ENCODE measurements at places on chromosomes 2 and 18. TPM values are rescaled to one million over a fixed set of nuclear protein-coding genes. Genes with fewer than 3 reads are reported as not detected.
A peak's percentile ranks its signal among the peaks of the same experiment; 100 is the strongest.

- DNase-seq: no peak
These were observed 61.2 kb downstream of the FARSB start for GRCh38 chr2:222594679-222595078.

DNA sequence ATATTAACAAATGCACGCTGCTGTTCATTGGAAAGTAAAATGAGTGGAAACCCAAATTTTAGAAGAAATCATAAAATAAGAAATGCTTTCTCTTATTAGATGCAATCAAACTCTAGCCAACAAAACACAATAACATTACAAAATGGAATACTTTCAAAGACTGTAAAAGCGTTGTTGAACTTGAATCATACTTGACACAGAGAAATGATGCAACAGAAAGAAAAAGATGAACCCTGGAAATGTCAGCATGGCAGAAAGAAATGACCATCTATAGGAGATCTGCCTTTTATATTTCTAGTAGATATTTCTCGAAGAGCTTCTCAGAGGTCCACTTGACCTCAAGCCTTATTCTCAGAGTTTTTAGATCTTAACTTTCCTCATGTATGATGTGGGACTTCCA lies 170.6 kb upstream of the MEIS1 start:
- no peak for DNase-seq

DNA sequence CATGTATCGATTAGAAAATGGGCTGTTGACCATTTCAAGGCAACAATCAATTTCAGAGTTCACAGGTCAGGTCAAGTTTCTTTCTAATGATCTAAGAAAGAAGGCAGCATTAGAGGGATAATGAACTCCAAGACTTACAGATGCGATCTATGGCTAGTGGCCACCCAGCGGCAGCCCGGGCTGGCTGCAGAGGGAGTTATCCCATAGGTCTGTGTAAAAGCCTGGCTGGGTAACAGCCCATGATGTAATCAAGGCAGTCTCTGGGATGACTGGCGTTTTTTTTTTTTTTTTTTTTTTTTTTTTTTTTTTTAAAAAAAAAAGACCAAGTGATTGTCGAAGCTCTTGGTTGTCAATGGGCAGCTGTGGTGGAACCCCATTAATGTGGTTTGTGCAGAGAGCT lies 171.1 kb upstream of the SKOR2 start:
- DNase-seq: no peak

GRCh38 chr2:49687918-49688317 lies 533.6 kb upstream of the FSHR start:
- DNase-seq: no peak

DNA sequence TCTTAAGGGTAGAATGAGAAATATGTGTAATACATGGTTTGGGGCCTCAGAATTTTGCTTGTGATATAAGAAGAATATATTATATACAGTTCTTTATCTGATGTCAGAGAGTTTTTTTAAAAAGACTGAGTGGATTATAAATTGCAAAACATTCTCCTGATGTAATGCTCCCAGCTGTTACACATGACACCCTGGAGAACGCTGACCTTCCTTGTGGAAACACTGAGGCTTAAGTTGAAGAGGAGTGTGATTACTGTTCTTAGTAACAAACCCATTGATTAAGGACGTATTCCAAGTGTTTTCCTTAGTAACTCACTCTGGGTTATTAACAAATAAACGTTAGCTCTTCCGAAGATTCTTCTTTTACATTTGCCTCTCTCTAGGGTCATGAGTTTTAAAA lies 1069.3 kb upstream of the CNTNAP5 start:
- no peak for DNase-seq

GRCh38 chr2:156331572-156332283 lies 793 bp downstream of the NR4A2 start:
- peak; percentile 70 for DNase-seq

GRCh38 chr2:25981596-25982272 lies 563 bp downstream of the KIF3C start:
- DNase-seq: peak; percentile 37

DNA sequence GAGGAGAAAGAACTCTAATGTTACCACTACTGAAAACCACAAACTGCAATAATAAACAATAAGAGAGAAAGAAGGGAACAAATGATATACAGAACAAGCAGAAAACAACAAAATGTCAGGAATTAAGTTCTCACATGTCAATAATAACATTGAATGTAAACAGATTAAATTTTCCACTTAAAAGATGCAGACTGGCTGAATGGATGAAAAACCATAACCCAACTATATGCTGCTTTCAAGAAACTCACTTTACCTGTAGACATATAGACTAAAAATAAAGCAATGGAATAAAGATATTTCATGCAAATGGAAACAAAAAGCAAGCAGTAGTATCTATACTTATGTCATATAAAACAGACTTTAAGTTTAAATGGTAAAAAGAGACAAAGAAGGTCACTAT lies 50.4 kb downstream of the MRO start:
- DNase-seq: no peak

GRCh38 chr2:118202707-118203303 lies 114.5 kb downstream of the INSIG2 start:
- peak; percentile 71 for DNase-seq

DNA sequence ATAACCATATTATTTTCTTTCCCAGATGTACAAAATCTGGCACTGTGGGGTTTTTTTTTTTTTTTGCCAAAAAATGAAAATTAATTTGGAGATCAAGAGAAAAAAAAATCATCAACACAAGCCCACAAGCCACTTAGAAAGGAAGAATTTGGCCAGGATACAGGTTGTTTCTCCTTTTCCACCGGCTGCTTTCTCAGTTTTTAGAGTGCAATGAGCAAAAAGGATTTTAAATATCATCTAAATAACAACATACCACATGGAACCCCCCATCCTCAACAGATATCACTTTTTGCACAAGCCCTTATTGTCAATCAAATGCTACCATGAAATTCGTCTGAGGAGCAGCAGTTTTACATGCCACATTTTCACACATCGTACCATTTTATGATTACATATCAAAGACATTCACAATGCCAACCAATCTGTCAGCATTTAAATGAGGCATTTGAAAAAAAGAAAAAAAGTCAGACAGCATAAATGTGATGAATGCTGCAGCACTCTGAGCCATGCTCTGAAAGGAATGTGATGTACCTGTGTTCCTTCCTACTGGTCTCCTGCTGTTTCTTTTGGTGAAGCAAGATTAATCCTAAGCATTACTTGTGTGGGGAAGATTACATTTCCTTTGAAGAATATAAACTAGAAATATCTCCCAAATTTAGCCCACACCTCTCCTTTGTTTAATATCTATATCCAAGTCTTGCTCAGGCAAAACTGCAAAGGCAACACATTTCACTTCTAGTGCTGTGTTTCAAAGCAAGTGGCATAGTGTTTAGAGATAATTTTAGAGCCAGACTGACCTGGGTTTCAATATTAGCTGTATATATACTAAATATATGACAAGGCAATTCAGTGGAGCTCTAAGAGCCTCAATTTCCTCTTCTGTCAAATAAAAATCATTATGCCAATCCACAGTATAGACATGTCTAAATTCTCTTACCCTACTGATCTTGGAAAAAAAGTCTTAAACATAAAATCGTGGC lies 391.3 kb downstream of the CMPK2 start:
- no peak for DNase-seq

DNA sequence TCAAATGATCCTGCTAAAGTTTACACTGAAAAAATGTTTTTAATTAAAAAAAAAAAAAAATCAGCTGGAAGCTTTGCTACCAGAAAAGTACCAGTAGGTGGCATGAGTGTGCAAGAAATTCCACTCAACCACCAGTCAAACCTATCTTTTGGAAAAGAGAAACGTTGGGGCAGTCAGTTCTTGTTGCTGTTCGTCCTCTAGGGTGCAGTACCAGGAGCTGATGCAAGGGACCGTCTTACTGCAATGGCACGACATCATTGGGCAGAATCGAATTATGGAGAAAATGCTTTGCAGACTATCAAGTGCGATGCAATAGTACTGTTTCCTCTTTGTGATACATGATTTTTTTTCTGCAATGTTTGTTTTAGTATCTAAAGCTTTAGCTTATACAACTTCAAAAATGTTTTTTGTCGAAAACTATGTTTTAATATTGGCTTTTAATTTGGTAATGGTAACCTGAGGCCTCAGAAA lies 18.3 kb downstream of the YPEL5 start:
- DNase-seq: peak; percentile 80

DNA sequence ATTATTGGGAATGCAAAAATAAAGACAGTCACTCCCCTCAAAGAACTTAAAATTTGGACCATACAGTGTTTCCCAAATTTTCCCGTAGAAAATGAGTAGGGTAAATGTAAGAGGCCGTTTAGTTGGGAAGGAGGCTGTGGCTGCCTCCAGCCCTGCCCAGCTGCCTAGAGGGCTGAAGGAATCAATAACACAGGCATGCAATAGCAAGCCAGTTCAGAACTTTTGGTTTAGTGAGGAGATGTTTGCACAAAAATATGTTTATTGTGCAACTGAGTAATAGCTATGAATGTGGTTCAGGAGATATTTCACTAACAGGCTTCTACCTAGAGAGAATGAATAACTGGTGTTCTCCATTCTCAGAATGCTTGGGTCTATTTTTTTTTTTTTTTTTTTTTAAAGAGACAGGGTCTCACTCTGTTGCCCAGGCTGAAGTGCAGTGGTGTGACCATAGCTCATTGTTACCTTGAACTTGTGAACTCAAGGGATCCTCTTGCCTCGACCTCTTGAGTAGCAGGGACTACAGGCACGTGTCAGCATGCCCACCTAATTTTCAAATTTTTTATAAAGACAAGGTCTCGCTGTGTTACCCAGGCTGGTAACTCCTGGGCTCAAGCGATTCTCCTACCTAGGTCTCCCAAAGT lies 23.6 kb downstream of the UGP2 start:
- no peak for DNase-seq

DNA sequence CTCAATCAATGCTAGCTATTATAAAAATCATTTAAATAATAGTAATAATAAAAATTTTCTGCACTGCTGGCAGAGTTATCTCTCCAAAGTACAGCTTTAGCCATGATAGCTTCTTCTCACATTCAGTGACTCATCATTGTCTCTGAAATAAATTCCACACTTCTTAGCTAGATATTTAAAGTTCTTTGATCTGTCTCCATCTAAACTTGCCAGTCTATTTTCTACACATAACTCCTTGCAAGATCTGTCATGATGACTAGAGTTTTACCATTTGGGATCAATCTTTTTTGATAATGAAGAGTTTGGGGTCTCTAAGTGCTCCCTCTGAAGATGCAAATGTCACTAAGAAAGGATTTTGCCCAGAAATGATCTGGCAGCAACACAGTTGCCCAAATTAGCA lies 155.4 kb upstream of the LHCGR start:
- DNase-seq: no peak

GRCh38 chr2:239908744-239909143 lies 116.4 kb downstream of the NDUFA10 start:
- no peak for DNase-seq

DNA sequence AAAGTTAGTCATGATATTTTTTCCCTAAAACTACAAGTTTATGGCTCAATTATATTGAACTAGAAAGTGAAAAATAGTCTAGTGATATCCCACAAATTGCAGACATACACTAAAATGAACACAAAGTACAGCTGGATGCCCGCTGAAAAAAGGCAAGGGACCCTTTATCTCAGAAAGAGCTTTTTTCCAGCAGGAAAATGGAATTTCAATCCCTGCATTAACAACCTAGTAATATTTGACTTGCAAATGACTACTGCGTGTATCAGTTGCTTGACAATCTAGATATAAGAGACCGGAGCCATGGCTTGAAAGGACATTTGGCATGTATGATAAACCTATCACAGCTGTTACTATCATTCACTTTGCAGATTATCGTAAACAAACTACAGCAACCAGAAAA lies 49.1 kb downstream of the LRPPRC start:
- DNase-seq: no peak

DNA sequence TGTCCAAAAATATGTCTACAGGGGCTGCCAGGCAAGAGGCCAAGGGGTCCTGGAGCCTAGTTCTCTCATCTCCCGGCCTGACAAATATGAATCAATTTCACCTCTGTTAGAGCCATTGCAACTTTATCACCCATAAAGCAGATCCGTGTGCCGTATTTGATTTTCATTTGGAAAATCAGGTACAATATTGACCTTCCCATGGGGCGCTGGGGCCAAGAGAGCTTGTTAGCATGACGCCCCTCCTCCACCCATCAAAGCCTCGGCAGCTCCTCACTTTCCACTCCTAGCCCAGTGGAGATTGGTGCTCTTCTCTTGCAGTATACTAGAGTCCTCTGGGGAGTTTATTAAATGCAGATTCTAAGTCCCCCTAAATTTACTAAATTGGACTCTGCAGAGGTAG lies 96.8 kb downstream of the CAPN13 start:
- DNase-seq: no peak

DNA sequence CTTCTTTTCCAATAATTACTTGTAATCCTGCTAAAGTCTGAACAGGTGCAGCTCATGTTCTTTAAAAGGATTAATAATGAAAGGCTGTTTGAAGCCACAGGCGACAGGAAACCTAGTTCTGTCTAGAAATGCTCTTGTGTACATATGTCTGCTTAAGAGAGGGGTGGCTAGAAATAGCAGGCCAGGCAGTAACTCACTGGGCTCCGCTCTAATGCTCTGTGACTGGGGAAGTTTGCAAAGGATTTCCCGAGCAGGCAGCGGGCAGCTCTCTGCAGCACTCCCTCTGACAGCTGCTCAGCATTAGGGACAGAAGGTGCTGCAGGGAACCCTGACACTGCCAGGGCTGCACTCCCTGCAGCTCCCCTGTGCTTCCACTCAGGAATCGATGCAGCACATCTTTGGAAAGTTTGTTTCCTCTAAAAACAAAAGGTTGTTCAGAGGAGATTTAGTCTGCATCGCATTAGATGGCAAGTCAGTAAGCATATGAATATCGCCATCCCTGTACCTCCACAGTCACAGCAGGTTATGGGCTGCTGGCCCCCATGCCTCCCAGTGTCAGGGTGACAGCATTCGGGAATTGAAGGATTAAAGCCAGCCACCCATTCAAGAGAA lies 33.1 kb upstream of the TTC39C start:
- DNase-seq: no peak

The ATRAID gene
- total RNA-seq: 65.2 TPM

The ALPP gene
- not detected for total RNA-seq

The CLASP1 gene
- total RNA-seq: 60.3 TPM

The SETBP1 gene
- total RNA-seq: 10.4 TPM

The GBX2 gene
- total RNA-seq: not detected

The TMEM17 gene
- 0.13 TPM for total RNA-seq

The NEB gene
- total RNA-seq: 0.18 TPM

The DSC2 gene
- total RNA-seq: not detected

Measured in activated CD8-positive, alpha-beta T cell treated with anti-CD3 and anti-CD28 coated beads for 36 hours (primary cell).